ENCODE measurements at places on chromosomes 4 and X.

- no peak for DNase-seq
Measured at GRCh38 chr4:112425823-112426222, 90.2 kb downstream of the NEUROG2 start.

DNA sequence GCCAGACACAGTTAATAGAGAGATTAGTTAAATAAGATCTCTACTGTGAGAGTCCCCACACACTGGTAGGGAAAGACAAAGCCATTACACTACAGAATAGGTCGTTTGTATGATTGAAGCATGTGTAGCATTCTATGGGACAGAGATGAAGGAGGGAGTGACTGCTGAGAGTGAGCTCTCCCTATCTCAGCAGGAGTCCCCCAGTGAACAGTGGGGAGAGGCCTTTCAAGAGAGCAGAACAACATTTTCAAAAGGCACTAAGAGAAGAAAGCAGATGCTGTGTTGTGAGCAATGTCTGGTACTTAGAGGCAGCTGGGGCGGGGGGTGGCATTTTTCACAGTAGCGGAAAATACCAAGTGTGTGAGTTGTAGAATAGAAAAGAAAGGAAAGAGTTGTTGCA is 413.6 kb downstream of the AFF2 start:
- no peak for DNase-seq

DNA sequence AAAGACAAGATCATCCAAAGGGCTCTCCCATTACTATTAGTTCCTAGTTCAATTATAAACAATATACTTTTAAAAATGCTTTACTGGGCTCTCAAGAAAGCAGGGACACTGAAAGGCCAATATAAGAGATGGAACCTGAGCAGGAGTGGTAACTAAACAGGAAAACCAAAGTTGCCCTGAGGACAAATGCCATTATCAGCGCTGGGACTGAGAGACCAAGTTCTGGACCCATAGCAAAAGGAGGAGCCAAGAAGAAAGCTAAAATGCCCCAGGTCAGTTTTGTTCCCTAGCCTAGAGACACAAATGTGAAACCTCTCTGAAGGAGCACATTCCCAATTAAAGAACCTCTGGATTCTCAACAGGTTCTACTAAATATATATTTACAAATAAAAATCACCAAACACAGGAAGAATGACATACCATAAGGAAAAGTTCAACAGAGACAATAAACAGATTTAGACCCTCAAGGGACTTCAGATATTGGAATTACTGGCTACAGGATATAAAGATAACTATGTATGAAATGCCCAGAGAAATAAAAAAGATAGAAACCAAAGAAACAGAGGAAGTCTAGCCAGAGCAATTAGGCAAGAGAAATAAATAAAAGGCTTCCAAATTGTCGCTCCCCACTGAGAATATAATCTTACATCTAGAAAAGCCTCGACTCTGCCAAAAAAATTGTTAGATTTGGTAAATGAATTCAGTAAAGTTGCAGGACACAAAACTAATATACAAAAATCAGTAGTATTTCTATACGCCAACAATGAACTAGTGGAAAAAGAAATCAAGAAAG is 67.1 kb downstream of the KLHL8 start:
- no peak for DNase-seq

- no peak for DNase-seq
Measured at GRCh38 chr4:149931431-149931830, 115.8 kb upstream of the IQCM start.

DNA sequence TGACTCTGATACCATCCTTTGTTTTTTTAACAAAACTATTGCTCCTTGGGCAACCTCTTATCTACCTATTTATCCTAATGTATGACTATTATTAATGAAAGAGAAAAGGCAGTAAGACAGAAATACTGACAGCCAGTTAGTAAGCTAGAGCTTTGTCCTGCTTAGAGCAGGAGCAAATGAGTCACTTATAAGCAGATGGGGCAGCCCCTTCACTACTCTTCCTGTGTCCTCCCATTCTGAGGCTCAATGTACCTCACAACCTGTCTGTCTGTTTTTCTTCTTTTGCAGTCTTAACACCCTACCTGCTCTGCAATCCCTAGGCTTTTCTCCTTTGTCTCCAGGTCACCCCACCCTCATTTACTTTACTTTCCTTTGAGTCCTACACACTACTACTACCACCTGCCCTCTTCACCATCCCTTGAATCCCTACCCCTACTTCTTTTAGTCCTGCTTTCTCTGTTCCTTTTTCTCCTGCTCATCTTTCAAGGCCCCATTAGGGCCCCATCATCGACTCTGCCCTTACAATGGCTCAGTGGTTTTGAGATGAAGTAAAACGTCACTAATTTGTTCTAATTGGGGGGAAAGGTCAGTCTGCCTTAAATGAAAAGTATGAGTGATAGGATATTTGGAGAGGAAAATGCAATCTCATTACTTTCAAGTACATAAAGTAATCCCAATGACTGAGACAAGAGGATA is 294.3 kb downstream of the GUCY2F start:
- no peak for DNase-seq

GRCh38 chr4:38154681-38155588 is 194.7 kb downstream of the PTTG2 start:
- no peak for DNase-seq

- no peak for DNase-seq
Measured at GRCh38 chr4:122167369-122167768, 15.2 kb downstream of the BLTP1 start.

DNA sequence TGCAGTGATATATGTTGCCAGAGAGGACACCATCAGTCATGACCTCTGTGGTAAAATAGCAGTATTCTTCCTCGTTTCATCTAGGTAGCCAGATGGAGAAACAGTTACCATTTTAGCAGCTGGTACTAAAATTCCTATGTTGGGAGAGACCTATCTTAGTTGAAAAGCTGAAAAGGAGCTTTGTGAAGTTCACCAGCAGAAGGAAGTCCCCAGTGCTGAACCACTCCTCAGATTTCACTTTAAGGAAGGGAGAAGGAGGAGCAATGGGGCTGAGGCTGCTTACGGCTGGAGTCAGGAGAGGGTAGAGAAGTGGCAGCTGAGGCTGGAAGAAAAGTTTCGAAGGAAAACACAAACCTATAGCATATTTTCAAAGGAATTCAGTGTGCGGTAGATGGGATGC is 103.7 kb downstream of the ATXN3L start:
- DNase-seq, result no peak

DNA sequence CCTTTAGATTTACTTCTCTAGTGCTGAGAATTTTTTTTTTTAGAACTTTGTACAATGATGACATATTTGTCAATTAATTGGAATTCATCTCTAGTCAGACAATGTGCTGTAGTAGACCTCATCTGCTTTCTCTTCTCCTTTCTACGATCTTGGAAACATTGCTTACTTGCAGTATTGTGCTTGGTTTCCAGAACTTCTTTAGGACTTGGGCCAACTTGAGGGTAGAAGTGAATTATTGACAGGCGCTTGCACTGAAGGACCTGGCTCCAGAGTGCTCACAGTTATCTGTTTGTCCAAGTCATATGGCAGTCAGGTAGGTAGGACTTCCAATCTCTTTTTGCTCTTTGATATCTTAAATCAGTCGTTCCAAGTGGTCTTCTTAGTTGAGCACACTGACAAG is 39.6 kb downstream of the FNIP2 start:
- no peak for DNase-seq

- DNase-seq, result peak; percentile 73
Measured at GRCh38 chr4:7193030-7193958, 956 bp downstream of the SORCS2 start.

DNA sequence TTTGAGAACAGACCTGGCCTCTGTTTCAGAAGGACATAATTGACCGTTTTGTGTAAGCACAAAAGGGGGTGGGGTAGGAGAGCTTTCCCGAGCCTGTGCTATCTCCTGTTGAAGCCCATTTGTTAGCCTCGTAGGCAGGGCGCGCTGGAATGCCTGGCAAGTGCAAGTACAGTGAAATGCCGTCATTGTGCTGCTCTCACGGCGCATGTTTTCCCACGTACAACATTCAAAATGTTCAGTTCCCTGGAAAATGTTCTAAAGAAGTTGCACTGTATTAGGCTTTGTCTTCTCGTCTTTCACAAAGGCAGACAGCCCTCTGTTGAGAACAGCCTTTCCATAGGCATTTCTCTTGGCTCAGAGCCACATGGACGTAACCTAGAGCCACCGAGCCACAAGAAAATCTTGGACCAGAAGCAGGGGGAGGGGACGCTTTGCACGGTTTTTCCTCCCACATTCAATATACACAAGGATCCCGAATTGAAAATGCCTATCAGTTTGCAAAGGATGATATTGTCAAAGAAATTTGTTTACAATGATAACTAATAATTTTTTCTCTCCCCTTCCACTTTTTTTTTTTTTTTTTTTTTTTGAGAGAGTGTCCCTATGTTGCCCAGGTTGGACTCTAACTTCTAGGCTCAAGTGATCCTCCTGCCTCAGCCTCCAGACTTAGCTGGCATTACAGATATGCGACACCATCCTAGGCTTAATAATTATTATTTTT is 54.6 kb upstream of the RAPGEF2 start:
- peak; percentile 64 for DNase-seq

- no peak for DNase-seq
Measured at GRCh38 chr4:183443655-183444213, 702 bp upstream of the CDKN2AIP start.

GRCh38 chr4:161585011-161585410 is 578.8 kb downstream of the FSTL5 start:
- DNase-seq, result no peak

- DNase-seq, result no peak
Measured at GRCh38 chr4:52657292-52657617, 1.8 kb downstream of the USP46 start.

DNA sequence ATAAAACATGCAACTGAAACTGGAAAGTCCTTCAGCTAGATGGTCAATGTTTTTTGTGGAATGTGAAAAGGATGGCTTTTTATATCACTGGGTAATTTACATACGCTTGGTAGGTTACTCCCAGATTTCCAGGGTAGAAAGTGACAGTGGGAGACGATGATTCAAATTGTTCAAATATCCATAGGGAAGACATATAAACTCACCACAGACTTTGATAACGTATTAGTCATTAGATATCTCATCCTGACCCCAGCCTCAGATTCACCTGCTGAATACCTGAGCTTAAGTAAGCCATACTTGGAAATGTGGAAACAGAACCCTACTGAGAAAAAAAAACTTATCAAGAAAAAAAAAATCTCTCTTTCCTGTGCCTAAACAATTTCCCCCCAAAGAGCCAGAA is 169.4 kb downstream of the ZNF674 start:
- DNase-seq, result no peak

- no peak for DNase-seq
Measured at GRCh38 chr4:41512596-41512995, 25.4 kb upstream of the LIMCH1 start.

DNA sequence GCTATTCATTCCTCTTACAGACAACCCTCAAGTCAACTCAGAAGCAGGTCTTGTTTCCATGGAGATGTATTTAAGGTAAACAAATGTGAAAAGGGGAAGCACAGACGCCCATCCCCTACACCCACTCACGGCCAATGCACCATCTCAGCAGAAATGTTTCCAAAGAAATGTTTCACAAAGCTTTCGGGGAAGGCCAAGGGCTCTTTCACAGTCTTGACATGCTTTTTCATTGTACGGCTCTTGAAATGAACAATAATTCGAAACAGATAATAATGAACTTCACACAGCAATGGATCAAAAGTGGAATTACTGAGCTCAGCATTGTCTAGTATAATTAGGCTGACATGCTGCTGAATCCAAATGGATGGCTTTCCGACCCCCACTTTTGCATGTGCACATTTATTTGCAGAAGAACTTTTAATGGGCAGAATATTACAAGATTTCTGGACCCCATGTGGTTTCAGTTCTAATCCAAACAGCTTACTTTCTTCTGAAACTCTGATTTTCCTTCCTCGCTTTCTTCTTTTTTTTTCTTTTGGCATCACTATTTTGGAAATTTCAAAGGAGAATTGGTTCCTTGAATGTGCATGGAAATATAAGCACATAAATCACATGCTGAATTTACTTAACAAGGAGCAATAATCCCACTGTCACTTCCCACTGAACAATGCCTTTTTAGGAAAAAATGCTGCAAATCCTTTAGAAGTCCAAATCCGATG is 160.9 kb downstream of the SMIM20 start:
- DNase-seq, result no peak

GRCh38 chrX:126900937-126901336 is 81.4 kb downstream of the PRR32 start:
- DNase-seq, result no peak

- no peak for DNase-seq
Measured at GRCh38 chr4:911221-911751, 20.8 kb downstream of the GAK start.

DNA sequence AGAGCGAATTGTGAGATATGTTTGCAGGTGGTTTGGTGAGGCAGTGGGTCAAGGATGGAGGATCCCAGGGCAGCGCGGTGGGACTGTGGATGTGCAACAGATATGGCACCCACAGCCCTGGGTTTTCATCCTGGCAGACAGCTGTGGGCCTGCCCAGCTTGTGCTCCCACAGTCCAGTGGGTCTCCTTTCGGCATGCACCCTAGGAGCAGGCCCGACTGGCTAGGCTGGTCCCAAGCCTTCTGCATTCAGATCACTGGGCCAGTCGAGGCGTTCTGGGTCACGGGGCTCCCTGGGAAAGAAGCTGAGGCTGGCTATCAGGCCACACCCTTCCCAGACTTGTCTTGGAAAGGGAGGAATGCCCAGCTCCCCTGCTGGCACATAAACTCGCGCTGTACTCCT is 2289.6 kb downstream of the ARAP2 start:
- DNase-seq, result no peak

GRCh38 chr4:68375667-68376559 is 26.0 kb upstream of the YTHDC1 start:
- peak; percentile 15 for DNase-seq

DNA sequence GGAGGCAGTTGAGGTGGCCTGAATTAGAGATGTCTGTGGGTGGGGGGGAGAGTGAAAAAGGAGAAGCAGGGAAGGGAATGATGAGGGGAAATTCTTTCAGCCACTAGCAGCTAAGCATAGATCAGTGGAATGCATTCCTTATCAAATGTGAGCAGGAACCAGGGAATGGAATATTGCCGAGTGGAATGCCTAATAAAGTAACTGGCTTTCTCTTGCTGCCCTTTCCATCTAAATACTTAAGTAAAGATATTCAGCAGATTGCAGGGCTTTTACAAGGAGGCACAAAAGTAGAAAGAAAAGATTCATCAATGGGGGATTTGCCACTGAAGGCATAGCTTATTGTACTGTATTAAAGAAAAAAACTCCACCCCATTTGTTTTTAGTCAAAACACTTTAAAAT is 263.0 kb upstream of the RPS6KA3 start:
- DNase-seq, result no peak

GRCh38 chr4:133162941-133163340 is 13.8 kb downstream of the PCDH10 start:
- no peak for DNase-seq

GRCh38 chrX:37993837-37994619 is 12.3 kb upstream of the SYTL5 start:
- DNase-seq, result no peak

GRCh38 chr4:26861434-26862186 is 969 bp downstream of the STIM2 start:
- peak; percentile 64 for DNase-seq

GRCh38 chr4:54661169-54661568 is 3.4 kb downstream of the KIT start:
- DNase-seq, result no peak

- DNase-seq, result no peak
Measured at GRCh38 chr4:153919667-153920066, 130.8 kb upstream of the SFRP2 start.
